Femur (tissue), 1 donor: ENCODE measurements at places on chromosomes 5 and 9.

DNA sequence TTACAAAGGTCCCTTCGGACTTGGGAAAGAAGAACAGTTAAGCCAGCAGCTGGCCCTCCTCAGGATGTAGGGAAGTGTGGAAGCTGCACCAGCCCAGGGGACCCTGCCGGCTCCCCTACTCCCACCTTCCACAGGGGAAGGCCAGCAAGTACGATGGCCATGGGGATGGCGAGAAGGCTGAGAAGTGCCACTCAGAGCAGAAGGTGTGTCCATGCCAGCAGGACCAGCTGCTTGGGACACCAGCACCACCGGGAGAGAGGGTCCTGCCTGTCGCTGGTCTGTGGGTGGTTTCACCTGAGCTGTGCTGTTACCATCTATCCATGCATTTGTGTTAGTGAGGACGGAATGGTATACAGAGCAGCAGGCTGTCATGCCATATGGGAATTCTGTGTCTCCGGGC lies 148.6 kb upstream of the PHYKPL start:
- no peak for DNase-seq

DNA sequence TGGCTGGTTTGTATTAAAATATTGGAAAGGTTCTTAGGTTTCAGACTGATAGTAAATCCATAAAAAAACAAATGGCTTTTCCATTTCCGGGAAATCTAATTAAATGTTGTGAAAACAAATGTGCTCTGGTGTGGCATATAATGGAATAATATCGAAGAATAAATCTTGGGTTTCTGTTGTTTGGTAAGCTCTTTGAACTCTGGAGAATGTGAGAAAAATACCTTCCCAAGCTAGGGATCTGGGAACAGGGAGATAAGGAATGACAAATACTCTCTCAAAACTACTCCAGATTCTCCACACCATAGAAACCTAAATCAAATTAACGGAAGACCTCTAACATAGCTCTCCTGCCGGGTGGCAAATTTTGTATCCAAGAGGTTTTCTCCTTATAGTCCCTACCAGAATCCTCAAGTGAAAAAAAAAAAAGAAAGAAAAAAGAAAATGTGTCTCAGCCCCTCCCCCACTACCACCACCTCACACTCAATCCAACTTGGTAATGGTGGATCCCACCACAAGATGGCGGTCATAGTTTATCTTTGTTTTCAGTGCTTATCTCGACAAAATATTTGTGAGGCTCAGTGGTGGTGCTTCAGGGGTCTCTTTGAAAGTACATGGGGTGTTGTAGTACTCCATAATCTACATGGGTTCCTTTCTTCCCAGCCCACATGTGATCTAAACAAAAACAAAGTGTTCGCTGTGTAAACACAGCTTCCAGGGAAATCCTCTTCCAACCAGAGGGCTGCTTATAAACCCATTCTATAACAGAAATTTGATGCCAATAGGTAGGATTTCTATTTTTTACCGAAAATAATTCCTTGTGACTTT lies 54.5 kb upstream of the FST start:
- peak; percentile 44 for DNase-seq

DNA sequence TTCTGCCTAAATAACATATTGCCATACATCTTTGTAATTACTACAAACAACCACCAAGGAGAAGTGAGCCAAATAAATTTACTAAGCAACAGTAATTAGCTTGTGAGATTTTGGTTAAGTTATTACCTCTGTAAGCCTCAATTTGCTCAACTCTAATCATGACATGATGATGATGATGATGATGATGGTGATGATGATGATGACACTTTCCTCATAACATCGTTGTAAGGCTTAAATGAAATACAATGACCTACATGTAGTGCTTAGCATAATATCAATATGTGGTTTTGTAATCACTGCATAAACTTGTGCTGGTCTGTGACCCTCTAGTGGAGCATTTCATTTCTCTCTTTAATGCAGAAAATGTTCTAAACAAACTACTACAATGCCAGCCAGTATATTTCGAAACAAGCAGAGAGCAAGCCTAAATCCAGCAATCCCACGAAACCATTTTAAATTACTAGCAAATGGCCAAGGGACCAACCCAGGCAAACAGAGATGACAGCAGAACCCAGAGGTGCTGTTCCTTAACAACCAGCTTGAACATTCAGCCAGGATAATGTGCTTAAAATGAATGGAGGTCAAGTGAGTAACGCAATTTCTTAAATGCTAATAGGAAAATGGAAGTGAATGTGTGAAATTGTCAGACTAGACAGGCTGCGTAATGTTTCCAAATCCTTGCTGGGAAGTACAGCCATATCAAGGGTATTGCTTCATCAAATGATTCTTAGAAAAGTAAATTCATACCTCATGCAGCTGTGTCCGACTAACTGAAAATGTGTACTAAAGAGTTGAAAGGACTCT lies 281.9 kb upstream of the PUM3 start:
- no peak for DNase-seq

DNA sequence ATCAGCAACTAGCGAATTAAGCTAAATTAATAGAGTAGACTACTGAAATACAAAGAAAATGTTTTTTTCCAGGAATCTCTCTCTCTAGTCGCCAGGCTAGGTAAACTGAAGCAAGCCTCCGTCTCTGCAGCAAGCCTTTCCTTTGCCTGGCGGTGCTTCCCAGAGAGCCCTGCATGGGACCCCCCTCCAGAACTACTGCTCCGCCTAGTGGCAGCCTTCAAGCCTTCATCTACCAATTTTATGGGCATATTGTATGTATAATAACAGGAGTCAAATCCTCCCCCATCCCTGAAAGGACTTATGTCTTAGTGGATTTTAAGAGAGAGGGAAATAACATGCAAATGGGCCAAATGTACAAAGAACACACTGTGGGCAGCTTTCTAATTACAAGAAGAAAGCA lies 241.9 kb downstream of the SAXO1 start:
- DNase-seq = no peak
